ENCODE measurements at places on chromosomes 4 and X.

GRCh38 chrX:18174209-18174608 is 46.5 kb downstream of the BEND2 start:
- no peak for DNase-seq

DNA sequence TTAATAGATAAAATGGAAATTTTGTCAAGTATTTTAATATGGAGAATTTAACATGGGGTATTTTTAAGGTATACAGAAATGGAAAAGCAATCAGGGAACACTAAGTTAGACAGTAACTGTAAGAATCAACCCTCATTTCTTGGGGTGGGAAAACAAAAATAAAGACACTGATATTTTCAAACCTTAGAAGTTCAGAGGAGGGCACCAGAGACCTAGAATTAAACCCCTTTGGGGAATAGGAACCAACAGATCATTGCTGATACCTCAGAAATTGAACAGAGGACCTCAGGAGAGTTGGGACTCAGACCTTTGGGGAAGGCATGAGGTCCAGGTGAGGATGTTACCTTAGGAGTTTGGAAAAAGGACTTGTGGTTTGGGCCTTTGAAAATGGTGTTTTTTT is 435.6 kb downstream of the TMA16 start:
- no peak for DNase-seq

- DNase-seq: no peak
These were observed 67.9 kb downstream of the AFF1 start for GRCh38 chr4:87002682-87003043.

DNA sequence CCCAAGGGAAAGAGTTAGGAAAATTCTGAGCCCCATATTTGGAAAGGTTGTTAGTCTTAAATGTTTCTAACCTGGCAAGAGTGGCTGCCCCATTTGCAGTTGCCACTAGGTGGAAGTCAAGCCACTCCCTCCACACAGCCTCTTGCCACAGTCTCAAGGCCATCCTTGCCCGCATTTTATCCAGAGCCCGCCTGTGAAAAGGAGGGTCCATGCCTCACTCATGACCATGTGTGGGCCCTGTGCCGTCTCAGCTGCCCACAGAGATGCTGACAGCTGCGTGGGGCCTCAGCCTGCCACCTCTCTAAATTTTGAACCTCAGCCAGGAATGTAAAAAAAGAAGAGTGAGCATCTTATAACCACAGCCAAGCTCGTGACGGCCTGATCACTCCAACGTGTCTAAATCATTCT is 201.5 kb upstream of the FAM241A start:
- no peak for DNase-seq

DNA sequence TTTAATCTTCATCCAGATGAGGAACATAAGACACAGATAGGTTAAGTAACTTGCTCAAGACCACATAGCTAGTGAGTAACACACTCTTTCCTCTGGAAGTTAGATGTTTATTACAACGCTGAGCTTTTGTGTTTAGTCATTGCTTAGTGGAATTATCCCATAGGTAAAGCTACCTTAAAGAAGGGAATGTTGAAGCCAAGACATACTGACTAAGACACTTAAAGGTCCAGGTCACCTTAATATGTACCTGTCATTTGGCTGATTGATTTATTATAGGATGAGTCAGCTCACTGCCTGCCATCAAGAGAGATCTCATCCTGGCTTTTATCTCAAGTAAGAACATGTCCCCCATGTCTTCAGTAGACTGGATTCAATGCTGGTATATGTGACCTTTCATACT is 53.4 kb downstream of the KDR start:
- DNase-seq: no peak

DNA sequence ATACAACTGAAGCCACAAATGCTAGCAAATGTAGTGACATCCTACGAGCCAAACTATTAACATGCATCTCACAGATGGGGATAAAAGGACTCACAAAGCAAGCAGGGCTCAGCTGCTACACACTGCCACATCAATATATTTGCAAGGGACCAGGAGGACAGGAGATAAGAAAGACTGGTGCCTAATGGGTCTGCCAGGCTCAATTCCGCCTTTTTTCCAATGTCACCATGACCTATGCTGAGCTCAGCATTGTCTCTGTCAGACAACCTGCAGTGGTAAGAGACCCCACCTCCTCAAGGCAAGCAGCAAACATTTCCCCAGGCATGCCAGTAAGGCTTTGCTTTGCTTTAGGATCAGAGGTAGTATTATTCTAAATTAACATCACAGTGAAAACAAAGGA is 435 bp downstream of the DCX start:
- no peak for DNase-seq

- DNase-seq: no peak
These were observed 61.2 kb downstream of the NDNF start for GRCh38 chr4:121011138-121011537.

GRCh38 chr4:111064342-111064993 is 441.6 kb upstream of the PITX2 start:
- no peak for DNase-seq

- peak; percentile 5 for DNase-seq
These were observed 578 bp downstream of the CHIC2 start for GRCh38 chr4:54063737-54064316.

- DNase-seq: no peak
These were observed 250.4 kb downstream of the TMA16 start for GRCh38 chr4:163744861-163745260.

DNA sequence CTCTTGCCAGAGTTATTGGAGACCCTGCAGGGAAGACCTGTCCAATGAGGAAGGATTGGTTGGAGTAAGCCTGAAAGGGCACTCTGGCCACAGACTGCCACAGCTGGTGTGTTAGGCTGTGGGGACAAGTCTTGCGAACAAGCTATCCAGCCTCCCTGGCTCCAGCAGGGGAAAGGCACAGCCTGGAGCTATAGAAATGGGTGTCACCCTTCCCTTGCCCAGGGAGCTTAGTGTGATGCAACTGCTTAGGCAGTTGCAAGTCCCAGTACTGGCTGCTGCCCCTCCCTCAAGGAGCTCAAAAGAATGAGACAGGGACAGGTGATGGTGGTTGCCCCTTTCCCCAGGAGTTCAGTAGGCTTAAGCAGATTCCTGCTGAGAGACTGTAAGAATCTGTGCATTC is 165.7 kb upstream of the CT83 start:
- no peak for DNase-seq

DNA sequence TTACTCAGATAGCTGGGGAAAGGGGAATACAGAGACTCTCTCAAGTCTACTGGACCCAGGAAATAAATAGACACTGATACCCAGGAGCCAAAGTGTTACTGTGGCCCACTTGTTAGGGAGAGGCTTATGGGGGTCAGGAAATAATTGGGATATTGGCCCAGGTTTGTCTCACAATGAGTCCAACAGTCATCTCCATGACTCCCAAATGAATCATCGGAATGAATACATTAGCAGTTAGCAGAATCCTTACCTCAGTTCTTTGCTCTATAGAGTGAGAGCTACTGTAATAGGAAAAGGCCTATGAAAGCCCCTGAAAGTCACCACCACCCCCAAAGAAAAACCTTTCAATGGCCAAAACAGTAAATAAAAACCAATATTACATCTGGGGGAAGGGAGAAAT is 42.4 kb upstream of the ARHGEF6 start:
- no peak for DNase-seq

DNA sequence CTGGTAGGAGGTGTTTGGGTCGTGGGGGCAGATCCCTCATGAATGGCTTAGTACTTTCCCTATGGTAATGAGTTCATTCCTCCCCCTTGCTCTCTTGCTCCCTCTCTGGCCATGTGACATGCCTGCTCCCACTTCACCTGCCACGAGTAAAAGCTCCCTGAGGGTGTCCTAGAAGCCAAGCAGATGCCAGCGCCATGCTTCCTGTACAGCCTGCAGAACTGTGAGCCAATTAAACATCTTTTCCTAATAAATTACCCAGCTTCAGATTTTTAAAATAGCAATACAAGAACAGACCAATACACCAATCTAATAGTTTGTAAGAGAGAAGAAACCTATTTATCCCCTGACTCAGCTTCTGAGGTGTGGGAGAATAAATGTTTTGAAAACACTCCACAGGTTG is 60.5 kb downstream of the FGFBP1 start:
- DNase-seq: no peak

DNA sequence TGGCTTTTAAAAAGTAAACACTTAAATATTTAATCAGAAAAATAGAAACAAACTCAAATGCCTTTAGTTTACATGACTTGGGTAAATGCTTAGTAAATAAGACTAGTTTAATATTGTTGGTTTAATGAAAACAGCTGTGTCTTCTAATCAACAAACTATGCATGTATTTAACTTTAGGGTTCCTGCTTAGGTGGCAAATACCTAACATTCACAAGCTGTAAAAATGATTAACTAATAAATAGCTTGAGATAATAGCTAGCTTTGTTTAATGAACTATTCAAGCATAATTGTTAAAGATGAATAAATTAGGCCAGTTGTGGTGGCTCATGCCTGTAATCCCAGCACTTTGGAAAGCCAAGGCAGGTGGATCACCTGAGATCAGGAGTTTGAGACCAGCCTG is 30.0 kb upstream of the USP46 start:
- DNase-seq: no peak

DNA sequence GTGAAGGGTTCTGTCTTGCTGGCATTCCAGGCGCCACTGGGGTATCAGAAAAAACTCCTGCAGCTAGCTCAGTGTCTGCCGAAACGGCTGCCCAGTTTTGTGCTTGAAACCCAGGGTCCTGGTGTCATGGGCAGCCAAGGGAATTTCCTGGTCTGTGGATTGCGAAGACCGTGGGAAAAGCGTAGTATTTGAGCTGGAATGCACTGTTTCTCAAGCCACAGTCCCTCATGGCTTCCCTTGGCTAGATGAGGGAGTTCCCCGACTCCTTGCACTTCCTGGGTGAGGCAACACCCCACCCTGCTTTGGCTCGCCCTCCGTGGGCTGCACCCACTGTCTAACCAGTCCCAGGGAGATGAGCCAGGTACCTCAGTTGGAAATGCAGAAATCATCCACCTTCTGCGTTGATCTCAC is 40.1 kb downstream of the NOP14 start:
- no peak for DNase-seq

GRCh38 chr4:130028552-130028951 is 932.6 kb downstream of the C4orf33 start:
- no peak for DNase-seq

GRCh38 chr4:87901422-87901992 is 68.7 kb downstream of the MEPE start:
- DNase-seq: no peak

DNA sequence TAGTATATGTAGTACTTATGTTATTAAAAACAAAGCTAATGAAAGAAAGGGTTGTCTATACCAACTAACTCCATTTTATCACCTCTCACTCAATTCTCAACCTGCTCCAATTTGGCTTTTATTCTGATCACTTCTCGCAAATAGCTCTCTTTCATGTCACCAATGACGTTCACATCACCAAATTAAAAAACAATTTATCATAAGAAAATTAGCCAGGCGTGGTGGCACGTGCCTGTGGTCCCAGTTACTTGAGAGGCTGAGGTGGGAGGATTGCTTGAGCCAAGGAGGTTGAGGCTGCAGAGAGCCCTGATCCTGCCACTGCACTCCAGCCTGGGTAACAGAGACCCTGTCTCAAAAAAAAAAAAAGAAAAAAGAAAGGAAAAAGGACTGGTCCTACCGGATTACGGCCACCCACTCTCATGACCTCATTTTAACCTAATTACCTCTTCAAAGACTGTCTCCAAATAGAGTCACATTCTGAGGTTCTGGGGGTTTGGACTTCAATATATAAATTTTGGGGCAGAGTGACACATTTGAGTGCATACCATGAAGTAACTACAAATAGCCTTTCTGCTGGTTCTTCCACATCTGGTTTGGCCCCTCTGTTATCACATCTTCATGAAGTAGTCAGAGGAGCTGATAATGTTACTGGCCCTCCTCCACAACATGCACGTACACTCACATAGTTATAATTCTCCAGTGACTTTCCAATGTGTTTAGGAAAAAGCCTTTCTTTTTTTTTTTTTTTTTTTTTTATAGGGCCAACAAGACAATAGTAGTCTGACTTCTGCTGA is 15.8 kb upstream of the RBMX start:
- no peak for DNase-seq

DNA sequence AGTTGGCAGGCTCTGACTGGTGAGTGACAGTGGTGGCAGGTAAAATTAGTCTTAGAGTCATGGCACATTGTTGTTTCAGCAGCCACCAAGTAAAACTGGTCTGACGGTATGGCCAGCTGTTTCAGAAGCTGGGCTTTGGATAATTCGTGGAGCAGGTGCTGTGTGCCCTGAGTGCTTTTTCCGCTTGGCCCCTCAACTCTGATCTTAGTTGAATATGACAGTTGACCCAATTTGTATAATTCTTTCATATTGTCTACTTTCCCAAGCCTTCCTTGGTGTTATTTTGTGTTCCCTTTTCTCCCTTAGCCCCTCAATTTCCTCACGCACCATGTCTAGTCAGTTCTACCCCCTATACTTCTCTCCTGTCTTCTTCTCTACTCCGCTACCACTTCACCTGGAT is 32.0 kb downstream of the CDS1 start:
- DNase-seq: no peak

- no peak for DNase-seq
These were observed 539.2 kb downstream of the GALNTL6 start for GRCh38 chr4:172352356-172352755.

DNA sequence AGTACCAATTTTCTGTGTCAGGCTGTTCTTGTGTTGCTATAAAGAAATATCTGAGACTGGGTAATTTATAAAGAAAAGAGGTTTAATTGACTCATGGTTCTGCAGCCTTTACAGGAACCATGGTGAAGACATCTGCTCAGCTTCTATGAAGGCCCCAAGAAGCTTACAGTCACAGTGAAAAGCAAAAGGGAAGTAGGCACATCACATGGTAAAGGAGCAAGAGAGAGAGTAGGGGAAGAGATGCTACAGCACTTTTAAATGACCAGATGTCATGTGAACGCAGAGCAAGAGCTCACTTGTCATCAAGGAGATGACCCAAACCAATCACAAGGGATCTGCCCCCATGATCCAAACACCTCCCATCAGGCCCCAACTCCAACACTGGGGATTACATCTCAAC is 174.3 kb downstream of the ATP10D start:
- DNase-seq: no peak

GRCh38 chr4:170610434-170610833 is 520.7 kb upstream of the AADAT start:
- DNase-seq: no peak

- DNase-seq: no peak
These were observed 25.8 kb upstream of the PLA2G12A start for GRCh38 chr4:109755656-109756055.

DNA sequence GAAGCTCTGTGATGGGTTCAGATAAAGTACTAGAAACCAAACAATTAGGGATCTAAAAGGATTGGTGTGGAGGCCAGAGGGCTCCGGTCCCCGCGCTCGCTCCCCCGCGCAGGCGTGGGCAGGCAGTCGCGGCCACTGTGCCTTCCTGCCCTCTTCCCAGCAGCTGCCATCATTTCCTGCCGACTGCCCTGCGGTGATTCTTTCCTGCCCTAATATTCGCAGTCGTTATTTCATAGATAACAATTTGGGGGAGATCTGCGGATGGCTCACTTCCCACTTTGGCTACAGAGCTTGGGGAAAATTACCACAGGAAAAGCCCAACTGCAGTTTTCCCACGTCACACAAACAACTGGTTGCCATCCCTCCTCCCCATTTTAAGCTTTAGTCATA is 2.2 kb downstream of the GRIA2 start:
- no peak for DNase-seq

GRCh38 chrX:109742722-109743121 is 9.7 kb upstream of the ACSL4 start:
- no peak for DNase-seq

- no peak for DNase-seq
These were observed 46.5 kb downstream of the EGF start for GRCh38 chr4:109959195-109959594.
